ENCODE measurements at places on chromosomes 16 and 17. TPM values are rescaled to one million over a fixed set of nuclear protein-coding genes. Genes with fewer than 3 reads are reported as not detected.

HEATR3 gene
- 13.6 TPM for polyA plus RNA-seq

MYH2 gene
- 10.4 TPM for polyA plus RNA-seq

C17orf100 gene
- polyA plus RNA-seq: 3.1 TPM

KRTAP9-2 gene
- polyA plus RNA-seq: not detected

KRTAP1-5 gene
- not detected for polyA plus RNA-seq

DCUN1D3 gene
- 3.9 TPM for polyA plus RNA-seq

SPATA22 gene
- 0.13 TPM for polyA plus RNA-seq

TNS4 gene
- polyA plus RNA-seq: not detected

TBC1D3G gene
- polyA plus RNA-seq: not detected

CD7 gene
- polyA plus RNA-seq: 0.71 TPM

TUBG1 gene
- polyA plus RNA-seq: 29.0 TPM
